ENCODE measurements at places on chromosomes 12 and 14.

- no peak for DNase-seq
Measured at GRCh38 chr12:57719777-57720605, 18.6 kb downstream of the AGAP2 start.

GRCh38 chr12:124542021-124542949, 25.1 kb downstream of the NCOR2 start:
- no peak for DNase-seq

DNA sequence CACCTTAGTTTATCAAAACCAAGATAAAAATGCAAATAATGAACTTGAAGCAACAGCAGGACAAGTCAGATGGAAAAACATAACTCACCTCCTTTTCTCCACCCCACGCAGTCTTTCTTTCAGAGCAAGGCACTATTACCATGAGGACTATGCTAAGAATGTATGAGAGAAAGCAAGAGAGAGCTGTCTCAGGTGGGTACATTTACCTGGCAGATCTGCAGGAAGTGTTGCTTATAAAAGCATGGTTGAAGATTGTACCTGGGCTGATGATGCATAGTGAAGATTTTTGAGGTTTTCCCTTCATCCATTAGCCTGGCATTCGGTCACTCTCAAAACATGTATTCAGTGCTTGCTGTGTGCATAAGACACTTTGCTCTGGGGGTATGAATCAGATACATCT, 68.8 kb upstream of the IFNG-AS1 start:
- no peak for DNase-seq

DNA sequence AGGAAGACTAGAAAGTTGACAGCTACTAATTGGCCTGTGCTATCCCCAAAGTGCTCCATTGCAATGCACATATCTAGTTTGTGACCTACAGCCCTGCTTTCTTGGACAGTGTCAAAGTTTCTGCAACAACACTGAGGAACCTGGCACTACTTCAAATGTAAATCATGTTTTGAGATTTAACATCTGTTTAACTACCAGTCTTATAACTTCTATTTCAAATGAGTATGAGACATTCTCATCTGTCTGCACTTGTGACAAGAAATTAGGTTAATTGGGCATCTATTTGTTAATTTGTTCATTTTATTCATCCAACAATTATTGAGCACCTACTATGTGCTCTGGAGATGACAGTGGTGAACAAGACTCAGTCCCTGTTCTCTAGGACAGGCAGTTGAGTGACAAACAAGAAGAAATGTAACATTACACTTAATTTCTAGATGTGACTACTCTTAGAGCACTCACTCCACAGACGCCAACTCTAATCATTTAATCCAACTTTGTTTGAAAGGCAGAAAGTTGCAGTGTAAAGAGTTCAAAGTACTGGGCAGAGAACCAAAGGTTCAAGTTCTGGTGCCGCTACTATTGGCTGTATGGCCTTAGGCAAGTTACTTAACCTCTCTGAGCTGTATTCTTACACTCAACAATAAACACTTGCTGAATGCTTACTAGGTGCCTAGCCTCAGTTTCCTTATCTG, 74.8 kb downstream of the HECTD4 start:
- DNase-seq = no peak

GRCh38 chr14:54974788-54975414, 52.0 kb downstream of the WDHD1 start:
- no peak for DNase-seq

DNA sequence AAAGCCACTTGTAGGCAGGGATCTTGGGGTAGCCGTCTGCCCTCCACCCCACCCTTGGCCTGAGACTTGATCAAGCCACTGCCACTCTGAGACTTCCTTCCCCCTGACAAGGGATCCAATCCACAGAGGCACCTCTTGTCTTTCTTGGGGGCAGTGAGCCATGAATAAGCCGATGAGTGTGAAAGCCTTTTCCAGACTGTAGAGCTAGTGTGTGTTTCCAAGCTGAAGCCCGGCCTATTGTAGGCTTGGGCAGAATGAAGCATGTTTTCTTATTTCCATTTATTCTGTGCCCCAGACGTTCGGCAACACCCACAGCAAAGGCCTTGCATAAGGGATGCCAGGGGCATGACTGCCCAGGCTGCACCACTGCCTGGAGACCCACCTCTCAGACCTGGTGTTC, 991.6 kb downstream of the BCL11B start:
- no peak for DNase-seq
